ENCODE measurements at places on chromosomes 16 and 17. TPM values are rescaled to one million over a fixed set of nuclear protein-coding genes. Genes with fewer than 3 reads are reported as not detected.

DNA sequence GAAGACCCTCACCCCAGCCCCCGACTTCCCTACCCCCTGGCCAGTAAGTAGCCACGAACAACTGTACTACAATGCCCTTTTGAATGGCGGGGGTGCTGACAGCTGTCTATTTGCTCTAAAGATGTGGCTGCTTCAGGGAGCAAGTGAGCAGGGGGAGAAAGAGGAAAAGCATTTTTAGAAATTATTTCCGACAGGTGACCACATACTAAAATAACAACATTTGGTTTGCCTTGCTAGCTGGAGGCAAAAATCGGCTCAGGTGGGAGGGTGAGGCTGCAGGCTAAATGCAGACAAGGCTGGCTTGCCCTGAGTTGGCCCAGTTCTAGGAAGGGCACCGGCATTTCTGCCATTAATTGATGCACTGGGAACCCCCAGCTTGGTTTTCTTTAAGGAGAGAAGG, 188.5 kb downstream of the XYLT1 start:
- H3K4me1 ChIP-seq: no peaks in the 10 kb centered on the region
- no peak overlapping the region for H3K4me3 ChIP-seq
- no peak overlapping the region for H3K27ac ChIP-seq
- H3K27me3 ChIP-seq: no peaks in the 10 kb centered on the region
- no peaks in the 10 kb centered on the region for H3K36me3 ChIP-seq

DNA sequence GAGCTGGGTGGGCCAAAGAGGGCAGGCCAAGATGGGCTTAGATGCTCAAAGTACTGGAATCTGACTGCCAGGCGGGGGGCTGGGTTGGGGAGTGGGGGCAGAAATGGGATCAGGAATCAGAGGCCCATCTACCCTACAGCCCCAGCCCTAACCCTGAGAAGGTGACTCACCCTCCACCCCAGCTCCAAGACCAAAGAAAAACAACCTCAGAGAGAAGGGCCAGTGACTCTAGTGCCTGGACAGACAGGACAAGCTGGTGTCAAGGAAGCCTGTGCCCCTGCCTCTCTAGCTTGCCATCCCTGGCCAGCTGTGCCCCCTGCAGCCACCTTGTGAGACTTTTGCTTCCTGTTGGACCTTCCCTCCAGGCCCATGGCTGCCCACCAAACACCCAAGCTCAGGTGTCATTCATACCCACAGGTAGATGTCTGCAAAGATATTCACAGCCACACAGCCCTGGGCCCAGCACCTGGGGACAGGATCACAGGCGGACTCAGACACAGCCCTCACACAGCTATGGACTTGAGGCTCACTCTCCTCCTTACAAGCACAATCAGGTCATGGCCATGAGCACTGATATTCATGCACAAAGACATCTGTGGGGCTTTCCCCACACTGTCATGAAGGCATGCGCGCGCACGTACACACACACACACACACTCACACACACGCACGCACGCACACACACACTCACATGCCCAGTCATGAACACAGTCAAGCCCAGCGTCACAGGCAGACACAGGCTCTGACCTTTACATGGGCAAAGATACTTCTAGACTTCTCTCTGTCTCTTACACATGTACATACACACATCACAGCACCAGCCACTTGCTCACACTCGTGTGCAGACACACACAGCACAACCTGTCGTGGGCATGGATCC, 2.8 kb downstream of the WNT3 start:
- peaks cover 25% of the 10 kb centered on the region for H3K27me3 ChIP-seq
- no peaks in the 10 kb centered on the region for H3K36me3 ChIP-seq
- DNase-seq: no peak
- no peaks in the 10 kb centered on the region for H3K4me1 ChIP-seq
- H3K4me3 ChIP-seq: no peak overlapping the region

GRCh38 chr16:4556112-4556511, at the start of gene C16orf96:
Gene C16orf96 (plus strand): TSS chr16:4556340. CDS start chr16:4556490, 150 bp downstream.
- H3K36me3 ChIP-seq: no peaks in the 10 kb centered on the region
- H3K27me3 ChIP-seq: no peaks in the 10 kb centered on the region
- no peak within 1 kb of the TSS for H3K27ac ChIP-seq
- no peak within 1 kb of the TSS for H3K4me3 ChIP-seq
- no peak for DNase-seq

DNA sequence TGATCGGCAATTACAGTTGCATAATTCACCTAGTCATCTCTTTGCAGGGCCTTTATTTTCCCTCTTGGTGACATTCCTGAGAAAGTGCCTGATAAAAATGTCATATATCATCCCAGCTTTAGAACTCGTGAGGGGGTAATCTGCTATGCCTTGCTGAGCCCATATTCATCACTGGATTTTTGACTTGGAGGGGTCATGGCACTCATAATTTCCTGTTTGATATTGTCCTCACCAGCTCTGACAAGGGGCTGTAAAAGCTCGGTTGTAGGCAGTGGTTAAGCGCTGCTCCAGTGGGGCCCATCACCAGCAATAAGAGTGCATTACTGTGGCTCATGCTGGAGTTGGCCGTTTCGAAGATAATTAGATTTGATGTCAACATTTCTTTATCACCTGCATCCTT, 227.3 kb downstream of the IRX3 start:
- H3K36me3 ChIP-seq: no peaks in the 10 kb centered on the region
- no peak for DNase-seq
- no peaks in the 10 kb centered on the region for H3K27me3 ChIP-seq
- no peak overlapping the region for H3K4me3 ChIP-seq
- H3K27ac ChIP-seq: no peak overlapping the region

DNA sequence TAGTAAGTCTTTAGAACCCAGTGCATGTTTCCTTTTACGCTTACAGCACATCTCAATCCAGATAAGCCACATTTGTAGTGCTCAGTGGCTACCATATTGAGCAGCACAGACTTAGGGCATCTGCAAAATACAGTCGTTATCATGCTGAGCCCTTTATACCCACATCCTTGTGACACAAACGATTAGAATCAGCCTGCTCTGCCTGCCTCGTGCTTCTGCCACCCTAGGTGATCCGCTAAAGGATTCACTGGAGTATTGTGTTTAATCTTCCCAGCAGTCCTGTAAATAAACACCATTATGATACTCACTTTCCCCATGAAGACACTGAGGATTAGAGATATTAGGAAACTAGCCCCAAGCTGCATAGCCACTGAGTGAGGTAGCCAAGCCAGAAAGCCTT, 51.3 kb upstream of the FA2H start:
- DNase-seq: no peak
- H3K4me1 ChIP-seq: no peaks in the 10 kb centered on the region
- H3K36me3 ChIP-seq: no peaks in the 10 kb centered on the region
- H3K27me3 ChIP-seq: no peaks in the 10 kb centered on the region
- H3K4me3 ChIP-seq: no peak overlapping the region
- no peak overlapping the region for H3K27ac ChIP-seq

PGS1 gene
- total RNA-seq: 65.4 TPM

LRRC46 gene
- 0.91 TPM for total RNA-seq

SUMO2 gene
- 315 TPM for total RNA-seq

Data from kidney (tissue), 22 donors.